Astrocyte (in vitro differentiated cells and primary cell): ENCODE measurements at places on chromosomes 5 and 9.

- DNase-seq = peak; percentile 59
Measured at GRCh38 chr5:125558466-125558865, 812.0 kb upstream of the ZNF608 start.

GRCh38 chr5:52564587-52564986 lies 223.1 kb upstream of the ITGA1 start:
- DNase-seq = no peak

- DNase-seq = no peak
Measured at GRCh38 chr5:97844797-97845196, 661.8 kb upstream of the RIOK2 start.

DNA sequence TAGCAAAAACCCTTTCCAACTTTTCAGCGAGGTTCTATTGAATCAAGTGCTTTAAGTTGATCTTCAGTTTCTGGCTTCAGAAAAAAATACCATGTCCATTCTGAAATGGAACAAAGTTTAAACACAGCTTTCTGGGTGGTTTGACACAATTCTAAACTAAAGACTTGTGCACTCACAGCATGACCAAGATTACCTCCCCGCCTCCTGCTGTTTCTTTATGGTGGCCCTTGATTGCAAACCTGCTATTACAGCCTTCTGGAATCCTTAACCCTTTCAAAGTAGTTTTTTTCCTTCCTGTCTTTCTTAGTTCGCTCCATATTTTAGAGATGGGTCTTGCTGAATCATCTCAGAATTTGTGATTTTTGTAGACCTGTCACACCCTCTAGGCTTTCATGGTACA lies 135.9 kb upstream of the FBN2 start:
- DNase-seq = no peak

DNA sequence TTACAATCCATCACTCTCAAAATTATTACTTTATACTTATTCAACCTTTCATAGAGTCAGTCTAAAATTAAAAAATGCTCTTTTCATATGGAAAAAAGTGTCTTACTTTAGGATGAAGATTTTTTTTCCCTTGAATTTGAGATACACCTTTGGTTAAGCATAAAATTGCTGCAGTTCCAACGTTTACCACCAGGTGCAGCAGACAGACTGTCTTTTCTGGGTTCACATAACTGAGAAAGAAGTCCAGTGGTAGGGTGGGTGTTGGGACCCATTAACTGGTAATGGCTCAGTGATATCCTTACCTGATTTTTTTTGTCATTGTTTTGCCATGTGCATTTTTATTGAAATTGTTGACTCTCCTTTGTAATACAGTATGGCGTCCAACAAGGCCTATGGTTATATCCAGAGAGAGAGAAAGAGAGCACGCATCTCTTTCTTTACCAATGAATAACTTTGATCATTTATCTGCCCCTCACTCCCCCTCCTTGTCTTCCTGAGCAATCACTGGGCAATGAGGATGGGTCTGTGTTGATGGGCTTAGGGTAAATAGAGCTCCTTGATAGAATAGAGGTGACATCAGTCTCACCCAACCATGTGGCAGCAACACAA lies 98.4 kb downstream of the FBXL7 start:
- no peak for DNase-seq
